Germinal center (tissue), 1 donor: ENCODE measurements at places on chromosomes 16 and 17.

DNA sequence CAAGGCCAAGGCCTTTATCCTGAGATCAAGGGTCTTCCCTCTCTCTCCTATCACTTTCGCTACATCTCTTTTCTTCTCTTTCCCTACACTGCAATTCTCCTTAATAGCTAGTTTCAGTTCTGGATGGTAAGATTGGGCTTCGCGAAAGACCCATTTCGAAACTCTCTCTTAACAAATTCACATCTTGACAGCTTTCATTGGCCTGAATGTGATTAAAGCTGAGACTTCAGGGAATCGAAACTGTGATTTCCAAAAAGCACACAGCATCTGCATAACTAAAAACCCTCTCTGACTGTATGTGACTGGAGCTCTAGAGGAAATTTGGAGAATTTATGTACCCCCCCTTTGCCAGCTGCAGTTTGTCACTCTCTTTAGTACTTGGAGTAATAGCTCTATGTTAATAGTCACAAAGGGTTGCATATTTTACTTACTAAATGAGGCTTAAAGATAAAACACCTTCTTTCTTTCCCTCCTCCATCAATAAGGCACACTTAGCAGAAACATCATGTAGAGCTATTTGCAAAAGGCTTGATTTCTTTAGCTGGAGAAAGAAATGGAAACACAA, 105.3 kb upstream of the FAM20A start:
- no peak for DNase-seq

DNA sequence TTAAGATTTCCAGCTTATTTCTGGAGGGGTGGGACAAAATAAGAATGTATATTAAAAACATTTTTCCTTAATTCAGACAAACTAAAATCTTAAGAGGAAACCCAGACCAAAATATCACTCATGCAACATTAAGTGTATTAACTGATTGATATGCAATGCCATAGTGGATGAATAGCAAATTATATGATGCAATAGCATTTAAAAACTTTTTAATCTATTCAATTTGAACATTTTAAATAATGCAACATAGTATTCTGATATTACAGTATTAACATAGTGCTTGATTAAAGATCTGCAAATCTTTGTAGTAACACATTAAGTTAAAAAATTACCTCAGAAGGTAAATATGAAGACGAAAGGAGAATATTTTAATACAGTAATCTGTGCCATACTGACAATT, 15.3 kb upstream of the INTS2 start:
- no peak for DNase-seq

DNA sequence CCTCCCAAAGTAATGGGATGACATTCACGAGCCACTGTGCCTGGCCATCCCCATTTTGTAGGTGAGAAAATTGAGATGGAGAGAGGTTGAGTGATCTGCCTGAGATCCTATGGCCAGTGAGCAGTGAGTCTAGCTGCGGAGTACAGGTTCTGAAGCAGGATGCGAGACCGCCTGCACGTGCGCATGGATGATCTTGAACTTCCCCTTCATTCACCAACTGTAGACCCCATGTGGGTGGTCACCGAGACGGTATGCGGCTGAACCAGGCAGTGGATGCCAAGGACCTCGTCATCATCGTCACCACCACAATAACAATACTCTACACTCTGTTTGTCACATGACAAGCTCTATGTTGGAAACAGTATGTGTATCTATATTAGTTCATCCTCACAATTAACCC, 6.2 kb upstream of the SPNS3 start:
- peak; percentile 36 for DNase-seq

DNA sequence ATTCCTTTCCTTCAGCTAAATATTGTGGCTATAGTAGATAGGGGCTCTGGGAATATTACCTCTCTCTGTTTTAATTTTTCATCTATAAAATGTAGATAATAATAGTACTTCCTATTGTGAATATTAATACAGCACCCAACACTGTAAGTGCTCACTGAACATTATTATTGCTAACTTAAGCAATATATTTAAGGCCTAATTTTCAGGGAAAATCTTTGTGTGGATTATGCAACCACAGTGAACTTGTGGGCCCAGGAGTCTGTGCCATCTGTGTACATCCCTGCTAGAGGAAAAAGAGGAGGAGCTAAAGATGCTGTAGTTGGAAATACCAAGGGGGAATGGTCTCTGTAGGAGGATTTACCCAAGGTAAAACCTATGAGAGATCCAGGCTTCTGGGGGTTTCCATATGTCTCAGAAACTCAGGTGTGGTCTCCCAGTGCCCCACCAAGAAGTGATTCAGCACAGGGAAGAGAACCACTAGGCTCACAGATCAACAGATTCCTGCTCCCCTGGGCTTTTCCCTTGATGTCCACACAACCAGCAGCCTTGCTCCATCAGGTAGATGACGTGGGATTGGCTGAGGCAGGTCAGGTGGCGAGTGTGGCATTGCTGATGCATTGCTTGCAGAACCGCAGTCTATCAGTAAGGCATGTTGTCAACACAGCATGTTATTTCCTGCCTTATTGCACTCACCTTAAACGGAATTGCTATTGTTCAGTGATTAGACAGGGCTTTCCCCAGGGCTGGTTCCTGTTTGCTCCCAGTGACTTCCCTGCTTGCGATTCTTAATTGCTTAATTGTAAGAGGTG, 1.6 kb upstream of the N4BP1 start:
- DNase-seq, result no peak

GRCh38 chr16:4372578-4373355, 1.1 kb downstream of the VASN start:
- DNase-seq, result peak; percentile 55

DNA sequence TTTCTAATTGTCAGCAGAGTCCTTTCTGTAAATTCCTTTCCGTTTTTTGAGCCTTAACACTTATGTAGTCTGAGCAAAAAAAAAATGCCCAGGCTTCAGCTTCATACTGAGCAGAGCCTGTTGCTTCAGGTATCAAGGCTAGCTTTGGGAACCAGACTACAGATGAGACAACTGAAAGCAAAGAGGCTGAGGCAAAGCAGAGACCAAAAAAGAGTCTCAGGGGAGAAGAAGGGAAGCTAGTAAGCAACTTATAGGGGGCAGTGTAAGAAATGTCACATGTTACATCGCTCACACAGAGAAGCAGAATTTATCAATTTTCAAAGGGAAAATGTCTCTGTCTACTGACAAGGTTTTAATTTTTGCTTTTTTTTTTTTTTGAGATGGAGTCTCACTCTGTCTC, 3.3 kb downstream of the HASPIN start:
- DNase-seq, result peak; percentile 29

GRCh38 chr17:34173241-34173640, 81.8 kb upstream of the CCL2 start:
- no peak for DNase-seq

DNA sequence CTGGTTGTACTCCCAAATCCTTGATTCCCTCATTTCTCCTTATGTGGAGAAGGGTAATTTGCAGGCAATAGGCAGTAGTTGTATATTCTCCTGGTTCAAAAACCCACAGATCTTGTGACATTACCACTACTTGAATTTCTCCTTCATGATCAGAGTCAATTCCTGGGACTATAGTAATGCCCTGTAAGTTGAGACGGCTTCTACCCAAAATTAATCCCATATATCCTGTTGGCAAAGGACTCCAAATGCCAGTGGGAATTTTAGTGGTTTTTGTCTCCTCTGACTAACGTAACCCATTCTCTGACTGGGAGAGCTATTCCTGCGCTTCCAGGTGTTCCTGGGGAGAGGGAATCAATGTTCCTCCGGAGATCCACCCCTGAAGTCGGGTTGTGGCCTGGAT, 11.6 kb upstream of the ZNF689 start:
- no peak for DNase-seq

- no peak for DNase-seq
Observed at GRCh38 chr17:65020284-65020683, 36.3 kb downstream of the GNA13 start.

DNA sequence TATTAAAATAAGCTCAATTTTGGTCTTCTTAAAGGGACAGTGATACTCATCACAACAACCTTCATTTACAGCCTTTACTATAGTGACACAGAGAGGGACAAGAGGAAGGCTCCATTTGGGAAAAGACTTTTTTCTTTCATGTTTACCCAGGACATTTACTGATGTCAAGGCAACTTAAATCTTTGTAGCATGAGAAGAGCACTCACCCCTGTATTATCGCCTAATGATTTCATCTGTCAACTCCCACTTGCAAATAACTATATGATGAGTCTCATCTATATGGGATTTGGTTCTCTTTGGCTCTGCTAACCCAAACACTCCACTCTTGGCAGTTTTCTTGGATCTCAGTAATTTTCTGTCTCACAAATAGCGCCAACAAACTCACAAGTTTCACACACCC, 24.1 kb downstream of the BLMH start:
- no peak for DNase-seq

DNA sequence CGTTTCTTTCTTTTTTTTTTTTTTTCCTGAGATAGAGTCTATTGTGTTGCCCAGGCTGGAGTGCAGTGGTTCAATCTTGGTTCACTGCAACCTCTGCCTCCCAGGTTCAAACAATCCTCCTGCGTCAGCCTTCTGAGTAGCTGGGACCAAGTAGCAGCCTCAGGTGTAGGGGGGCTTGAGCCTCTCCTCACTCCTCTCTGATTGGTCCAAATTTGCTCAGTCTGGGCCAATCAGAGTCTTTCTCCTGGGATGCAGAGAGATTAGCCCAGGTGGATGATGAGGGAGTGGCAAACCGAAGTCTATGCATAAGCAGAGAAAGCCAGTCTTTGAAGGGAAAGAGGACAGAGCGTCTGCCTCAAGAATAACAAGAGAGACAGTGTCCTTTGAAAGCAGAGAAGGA, 99.0 kb downstream of the BMERB1 start:
- no peak for DNase-seq

DNA sequence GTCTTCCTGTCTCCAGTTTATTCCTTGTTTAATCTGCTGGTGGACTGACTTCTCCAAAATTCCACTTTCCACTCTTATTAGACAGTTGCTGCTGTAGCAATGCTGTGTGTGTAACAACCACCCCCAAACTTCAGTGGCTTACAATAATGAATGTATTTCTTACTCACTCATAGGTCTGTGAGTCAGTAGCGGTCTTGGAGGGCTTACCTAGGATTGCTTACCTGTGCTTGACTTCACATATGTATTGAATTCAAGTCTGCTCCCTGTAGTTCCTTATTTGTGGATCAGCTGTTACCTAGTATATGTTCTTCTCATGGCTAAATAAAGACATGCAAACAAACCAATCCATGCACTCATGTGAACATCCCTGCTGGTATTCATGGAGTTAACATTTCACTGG, 224.6 kb downstream of the MAP2K6 start:
- DNase-seq, result no peak

- DNase-seq, result no peak
Observed at GRCh38 chr16:8867932-8868415, 832 bp downstream of the CARHSP1 start.

GRCh38 chr17:57515662-57516211, 229.4 kb downstream of the CCDC182 start:
- DNase-seq, result peak; percentile 24

DNA sequence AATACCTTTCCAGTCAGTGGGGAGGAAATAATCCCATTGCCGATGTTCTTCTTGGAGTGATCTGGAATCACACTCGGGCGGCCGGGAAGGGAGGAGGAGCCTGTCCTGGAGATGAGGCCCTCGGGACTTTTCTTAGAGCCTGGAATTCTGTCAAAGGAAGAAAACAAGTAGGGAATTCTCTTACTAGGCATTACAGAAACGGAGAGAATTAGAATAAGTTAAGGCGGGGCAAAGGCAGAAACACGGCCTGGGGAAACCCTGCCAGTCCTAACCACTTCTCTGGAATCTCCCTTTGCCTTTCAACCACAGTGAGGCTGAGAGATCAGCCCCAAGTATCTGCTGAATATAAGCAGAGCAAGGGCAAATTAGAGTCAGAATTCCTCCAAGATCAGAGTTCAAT, 27.8 kb downstream of the USP36 start:
- DNase-seq, result no peak

DNA sequence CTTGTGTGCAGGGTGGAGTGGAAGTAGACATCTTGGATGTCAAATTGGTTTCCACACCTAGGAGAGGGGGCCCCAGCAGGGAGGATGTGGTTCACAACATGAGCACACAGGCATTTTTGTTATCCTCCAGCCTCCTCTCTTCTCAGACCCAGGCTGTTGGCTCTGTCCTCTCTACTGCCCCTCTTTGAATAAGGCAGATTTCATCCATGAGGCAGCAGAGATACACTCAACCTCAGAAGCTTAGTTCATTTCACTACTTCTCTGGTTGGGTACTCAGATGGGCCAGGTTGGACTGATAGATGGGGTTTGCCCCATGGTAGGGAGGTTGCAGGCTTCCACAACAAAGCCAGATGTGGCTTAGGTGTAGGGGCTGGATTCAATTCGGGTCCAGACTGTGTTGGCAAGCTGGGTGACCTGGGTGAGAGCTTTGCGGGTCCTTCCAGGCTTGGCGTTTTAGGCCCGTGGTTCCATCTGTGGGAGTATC, 22.2 kb upstream of the NFATC3 start:
- no peak for DNase-seq

GRCh38 chr16:27920391-27920891, 143.1 kb downstream of the GSG1L start:
- no peak for DNase-seq

GRCh38 chr16:1211451-1212268, 13.4 kb downstream of the TPSG1 start:
- DNase-seq, result no peak

- DNase-seq, result no peak
Observed at GRCh38 chr16:56836410-56837230, 28.4 kb upstream of the SLC12A3 start.

- DNase-seq, result peak; percentile 58
Observed at GRCh38 chr17:68290268-68290954, 516 bp downstream of the SLC16A6 start.

DNA sequence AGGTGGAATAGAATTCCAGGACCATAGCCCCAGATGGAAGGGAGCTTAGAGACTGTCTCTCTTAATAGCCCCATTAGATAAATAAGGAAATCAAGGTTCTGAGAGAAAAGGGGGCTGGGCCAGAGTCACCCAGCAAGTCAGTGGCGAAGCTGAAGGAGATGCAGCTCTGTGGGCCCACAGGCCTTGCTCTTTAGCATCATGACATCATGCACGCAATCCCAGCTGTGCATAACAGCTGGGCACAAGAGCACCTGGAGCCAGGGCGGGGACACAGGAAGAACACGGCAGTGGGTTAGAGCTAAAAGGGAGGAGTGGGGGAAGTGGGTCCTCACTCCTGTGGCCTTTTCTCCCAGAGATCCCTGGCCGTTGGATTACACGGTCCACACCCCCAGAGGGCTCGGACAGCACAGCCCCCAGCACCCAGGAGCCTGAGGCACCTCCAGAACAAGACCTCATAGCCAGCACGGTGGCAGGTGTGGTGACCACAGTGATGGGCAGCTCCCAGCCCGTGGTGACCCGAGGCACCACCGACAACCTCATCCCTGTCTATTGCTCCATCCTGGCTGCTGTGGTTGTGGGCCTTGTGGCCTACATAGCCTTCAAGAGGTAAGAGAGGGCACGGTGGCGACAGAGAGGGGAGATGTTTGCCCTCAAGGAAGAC, 15.1 kb downstream of the NGFR start:
- DNase-seq, result no peak
